ENCODE measurements at places on chromosomes 4 and X.

DNA sequence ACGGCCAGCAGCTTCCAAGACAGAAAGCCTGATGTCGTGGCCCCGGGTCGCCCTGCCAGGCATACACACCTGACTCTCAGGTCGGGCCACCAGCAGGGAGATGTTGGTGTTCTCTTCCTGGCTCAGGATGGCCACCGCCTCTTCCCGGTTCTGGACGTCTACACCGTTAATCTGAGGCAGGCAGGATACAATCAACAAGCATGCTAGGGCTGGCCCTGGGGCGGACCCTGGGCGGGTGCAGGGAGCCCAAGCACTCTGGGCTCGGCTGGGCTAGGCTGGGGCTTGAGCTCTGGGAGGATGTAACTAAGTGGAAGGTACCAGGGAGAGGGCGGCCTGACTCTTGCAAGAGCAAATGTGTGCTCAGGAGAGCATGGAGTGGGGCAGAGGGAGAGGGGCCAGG, 11.0 kb downstream of the SSR4 start:
- DNase-seq: no peak

DNA sequence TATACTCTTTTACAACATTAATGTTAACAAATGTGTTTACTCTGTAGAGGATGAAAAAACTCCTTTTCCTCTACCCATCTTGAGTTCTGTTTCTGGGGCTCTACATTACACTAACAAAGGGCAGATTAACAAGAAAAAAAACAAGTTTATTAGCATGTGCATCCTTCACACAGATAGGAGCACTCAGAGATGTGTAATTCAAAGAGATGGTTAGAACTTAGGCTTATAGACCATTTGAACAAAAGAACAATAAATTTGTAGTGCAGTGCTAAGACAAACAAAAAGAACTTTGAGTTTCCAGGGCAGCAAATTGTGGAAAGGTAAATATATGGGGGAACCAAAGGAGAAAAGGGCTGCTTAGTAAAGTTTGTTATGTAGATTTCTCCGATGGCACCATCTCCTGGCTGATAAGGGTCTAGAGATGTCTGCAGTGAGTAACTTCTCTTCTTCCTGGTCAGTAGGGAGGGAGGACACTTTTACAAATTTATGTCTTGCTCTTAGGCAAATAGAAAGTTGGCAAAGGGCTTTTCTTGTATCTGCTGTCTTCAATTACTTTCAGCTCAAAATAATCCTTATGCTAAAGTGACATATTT, 1249.9 kb upstream of the TENM3 start:
- no peak for DNase-seq

GRCh38 chr4:174539571-174539970, 17.3 kb upstream of the HPGD start:
- DNase-seq: no peak

DNA sequence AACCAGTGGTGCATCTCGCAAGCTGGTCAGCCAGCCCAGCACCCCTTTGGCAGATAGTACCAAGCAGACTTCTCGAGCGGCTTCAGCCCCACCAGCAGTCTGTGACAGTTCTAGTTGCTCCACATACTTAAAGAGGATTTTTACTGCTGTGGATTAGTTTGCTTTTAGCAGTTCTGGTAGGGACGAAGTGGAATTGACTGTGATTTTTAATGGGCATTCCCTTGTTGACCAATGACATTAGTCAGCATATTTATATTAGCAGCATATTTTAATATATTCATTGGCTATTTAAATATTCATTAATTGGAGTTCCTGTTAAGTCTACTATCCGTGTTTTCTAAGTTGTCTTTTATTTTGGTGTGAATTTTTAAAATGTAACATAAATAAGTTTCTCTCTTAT, 500.9 kb upstream of the FAT1 start:
- DNase-seq: no peak

- no peak for DNase-seq
Observed at GRCh38 chr4:167119392-167119791, 114.9 kb downstream of the SPOCK3 start.

DNA sequence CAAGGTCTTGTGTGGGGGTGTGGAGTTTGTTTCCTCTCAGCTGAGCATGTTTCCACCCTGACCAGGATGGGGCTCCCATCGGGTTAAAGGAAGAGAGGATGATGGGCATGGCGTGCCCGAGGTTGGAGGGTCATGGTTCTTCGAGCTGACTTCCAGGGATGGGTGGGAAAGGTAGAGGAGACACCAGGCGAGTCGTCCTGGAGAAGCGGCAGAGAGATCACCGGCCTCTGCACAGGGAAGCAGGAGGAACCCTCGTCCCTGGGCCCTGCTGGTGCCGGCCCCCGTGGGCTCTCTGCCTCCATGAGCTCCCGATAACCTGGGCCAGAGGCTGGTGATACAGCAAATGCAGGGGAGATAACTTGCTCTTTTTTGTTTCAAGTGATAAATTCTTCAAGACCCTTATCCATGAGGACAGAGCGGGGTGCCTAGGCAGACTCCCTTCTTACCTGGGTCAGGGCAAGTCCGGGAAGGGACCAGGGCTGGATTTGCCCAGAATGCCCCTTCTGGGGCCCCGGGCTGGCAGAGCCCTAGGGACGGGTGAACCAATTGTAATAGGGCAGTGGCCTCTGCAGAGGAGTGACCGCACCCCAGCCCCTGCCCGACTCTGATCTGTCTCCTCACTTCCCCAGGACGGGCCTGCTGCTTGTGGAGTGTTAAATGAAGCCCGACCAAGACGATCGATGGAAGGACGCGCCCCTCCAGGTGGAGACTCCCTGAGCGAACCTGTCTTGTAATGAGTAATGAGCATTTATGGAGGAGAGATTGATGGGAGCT, 63.0 kb downstream of the CPZ start:
- DNase-seq: no peak

- no peak for DNase-seq
Observed at GRCh38 chr4:38582889-38583470, 81.0 kb upstream of the KLF3 start.

GRCh38 chr4:3582091-3582475, 49.9 kb upstream of the LRPAP1 start:
- DNase-seq: no peak
